ENCODE measurements at places on chromosomes 7 and 10.

DNA sequence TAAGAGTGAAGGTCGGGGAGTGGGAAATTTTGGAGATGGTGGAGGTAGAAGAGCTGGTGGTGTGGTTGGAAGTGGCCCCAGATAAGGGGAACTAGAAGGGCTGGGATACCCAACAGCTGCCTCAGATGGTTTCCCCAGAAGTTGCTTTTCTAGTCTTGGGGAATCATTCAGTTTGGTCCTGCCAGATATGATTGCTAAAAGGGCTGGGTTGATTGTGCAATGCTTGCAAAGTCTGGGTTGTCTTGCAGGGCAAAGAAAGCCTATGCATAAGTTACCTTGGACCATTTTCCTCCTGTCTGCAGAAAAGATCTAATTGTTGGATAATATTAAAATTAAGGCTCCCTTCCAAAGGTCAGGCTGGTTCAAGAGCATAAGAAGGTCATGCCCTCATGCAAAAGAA lies 213.8 kb upstream of the ZNF804B start:
- DNase-seq, result no peak

- no peak for DNase-seq
Measured at GRCh38 chr10:101569323-101569621, 18.8 kb downstream of the POLL start.

GRCh38 chr10:22338931-22339330 lies 6.4 kb upstream of the SPAG6 start:
- no peak for DNase-seq

DNA sequence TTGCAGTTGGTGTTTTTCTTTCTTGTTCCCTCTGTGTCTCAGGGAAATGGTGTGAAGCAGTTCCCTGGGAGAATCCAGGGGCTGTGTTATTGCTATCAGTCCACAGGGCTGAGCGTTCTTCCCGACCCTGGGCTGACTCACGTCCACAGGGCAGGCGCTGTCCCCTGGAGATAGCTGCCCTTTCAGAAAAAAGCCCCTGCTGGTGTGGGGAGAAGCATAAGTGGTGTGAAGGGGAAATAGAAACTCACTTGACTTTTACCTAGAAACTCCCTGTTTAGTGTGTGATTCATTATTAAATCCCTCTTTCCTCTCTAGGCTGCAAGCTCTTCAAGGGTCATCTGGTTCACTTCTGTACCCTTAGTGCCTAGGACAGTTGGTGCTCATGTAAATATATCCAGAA lies 63.3 kb upstream of the SMNDC1 start:
- peak; percentile 32 for DNase-seq

GRCh38 chr10:6400821-6401465 lies 179.1 kb downstream of the PRKCQ start:
- DNase-seq, result no peak

DNA sequence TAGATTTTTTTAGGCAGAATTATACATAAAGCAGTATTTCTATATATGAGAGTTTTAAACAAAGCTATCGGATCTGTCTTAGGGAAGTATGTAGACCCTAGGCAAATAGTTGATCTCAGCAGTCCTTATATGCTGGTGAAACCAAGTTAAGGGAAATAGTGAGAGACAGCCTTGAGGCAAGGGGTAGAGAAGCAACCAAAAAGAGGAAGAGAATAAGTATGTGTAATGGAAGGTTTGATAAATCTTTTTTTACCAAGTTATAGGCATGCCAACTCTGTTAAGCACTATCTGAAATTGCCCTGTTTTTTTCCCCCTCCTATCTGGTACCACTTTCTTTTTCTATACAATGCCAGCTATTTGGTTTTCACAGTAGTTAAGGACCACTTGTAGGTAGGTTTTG lies 19.9 kb downstream of the SPAG6 start:
- DNase-seq, result peak; percentile 33

DNA sequence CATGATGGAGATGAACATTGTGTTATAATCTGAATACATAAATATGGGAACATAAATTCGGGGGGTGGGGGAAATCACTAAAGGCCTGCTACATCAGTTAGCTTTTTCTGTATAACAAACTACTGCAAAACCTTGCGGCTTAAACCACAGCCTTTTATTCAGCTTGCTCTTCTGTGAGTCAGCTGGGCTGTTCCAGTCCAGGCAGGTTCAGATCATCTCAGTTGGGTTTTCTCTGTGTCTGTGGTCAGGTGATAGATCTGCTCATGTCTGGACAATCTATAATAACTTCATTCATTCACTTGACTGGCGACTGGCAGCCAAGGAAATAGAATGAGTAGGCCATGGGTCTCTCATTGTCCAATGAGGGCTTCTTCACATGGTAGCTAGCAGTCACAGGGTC lies 23.5 kb downstream of the HTR7 start:
- no peak for DNase-seq

DNA sequence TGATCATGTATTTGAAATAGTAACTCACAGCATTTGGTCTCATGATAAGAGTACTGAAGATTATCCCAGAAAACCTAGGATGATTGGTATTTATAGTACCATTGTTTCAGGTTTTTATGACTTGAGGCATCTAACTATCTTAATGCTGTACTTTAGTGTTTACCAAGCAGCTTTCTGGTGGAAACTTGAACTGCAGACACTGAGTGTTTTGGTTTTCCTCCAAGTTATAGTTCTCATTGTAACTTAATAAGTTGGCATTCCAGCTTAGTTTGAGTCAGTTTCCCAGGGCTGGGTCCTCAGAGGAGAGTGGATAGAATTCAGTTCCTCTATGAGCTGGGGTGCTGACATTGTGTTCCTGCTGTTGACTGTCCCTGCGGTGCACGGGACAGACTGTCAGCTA lies 50.4 kb downstream of the SEC23IP start:
- DNase-seq, result no peak

- no peak for DNase-seq
Measured at GRCh38 chr10:37754538-37755323, 102.7 kb downstream of the ZNF248 start.

GRCh38 chr7:17988141-17988540 lies 39.5 kb downstream of the PRPS1L1 start:
- DNase-seq, result no peak

GRCh38 chr7:152528612-152529011 lies 92.8 kb upstream of the KMT2C start:
- no peak for DNase-seq

Measured in CD14-positive monocyte (primary cell).